ENCODE measurements at places on chromosomes 2 and 18.

DNA sequence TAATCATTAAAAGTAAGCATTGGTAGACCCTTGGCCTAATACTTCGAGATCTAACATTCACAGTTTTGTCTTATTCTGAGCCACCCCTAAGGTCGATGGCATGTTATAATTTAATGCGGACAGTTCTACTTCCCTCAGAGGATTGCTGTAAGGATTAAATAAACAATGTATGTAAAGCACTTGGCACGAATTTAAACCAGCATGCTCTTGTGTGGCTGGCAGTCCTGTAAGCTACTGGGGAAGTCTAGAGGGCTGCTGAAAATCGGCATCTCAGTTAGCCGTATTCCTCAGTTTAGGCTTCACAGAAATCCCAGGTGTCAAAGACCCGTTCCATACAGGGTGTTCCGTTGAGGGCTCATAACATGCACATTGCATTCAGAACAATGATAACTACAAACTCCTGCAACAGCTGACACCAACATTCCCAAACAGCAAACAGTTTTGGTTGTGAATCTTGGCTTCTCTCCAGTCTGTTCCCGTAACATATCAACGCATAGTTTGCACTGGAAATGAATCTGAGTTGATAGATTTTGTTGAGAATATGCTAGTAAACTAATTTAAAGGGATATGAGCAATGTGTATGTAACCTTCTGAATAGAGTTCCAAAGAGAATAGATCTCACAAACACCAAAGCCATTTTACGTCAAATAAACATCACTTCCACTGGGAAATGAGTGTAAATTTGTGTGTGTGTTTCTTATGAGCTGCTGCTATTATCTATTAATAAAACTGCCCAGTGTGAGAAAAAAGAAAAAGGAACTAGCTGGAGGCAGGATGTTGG lies 52.2 kb upstream of the ACKR3 start:
- no peak for DNase-seq

- peak; percentile 3 for DNase-seq
Observed at GRCh38 chr18:2471523-2471922, 99.8 kb downstream of the METTL4 start.

GRCh38 chr18:61471541-61471940 lies 138.3 kb downstream of the CDH20 start:
- no peak for DNase-seq

DNA sequence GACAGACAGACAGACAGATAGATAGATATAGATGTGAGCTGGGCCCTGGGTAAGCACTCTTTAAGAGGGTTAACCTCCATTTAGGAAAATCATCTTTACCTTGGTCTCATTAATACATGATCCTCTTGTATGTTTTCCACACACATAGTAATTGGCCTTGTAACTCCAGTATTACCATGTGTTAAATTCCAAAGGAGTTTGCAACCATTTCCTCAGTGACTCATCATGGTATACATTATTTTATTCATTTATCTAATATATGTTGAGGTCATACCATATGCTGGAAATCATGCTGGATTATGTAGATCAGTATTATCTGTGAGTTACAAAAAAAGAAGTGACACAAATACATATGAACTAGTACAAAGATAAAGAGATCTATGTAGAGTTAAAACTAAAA lies 504.3 kb downstream of the DCC start:
- no peak for DNase-seq

- DNase-seq: no peak
Observed at GRCh38 chr18:44737623-44738022, 56.9 kb downstream of the SETBP1 start.

GRCh38 chr2:53467467-53468180 lies 300.0 kb upstream of the CHAC2 start:
- no peak for DNase-seq

- no peak for DNase-seq
Observed at GRCh38 chr18:53605198-53605597, 619.3 kb downstream of the MBD2 start.

GRCh38 chr2:11343650-11344341 lies 640 bp downstream of the ROCK2 start:
- DNase-seq: peak; percentile 49

DNA sequence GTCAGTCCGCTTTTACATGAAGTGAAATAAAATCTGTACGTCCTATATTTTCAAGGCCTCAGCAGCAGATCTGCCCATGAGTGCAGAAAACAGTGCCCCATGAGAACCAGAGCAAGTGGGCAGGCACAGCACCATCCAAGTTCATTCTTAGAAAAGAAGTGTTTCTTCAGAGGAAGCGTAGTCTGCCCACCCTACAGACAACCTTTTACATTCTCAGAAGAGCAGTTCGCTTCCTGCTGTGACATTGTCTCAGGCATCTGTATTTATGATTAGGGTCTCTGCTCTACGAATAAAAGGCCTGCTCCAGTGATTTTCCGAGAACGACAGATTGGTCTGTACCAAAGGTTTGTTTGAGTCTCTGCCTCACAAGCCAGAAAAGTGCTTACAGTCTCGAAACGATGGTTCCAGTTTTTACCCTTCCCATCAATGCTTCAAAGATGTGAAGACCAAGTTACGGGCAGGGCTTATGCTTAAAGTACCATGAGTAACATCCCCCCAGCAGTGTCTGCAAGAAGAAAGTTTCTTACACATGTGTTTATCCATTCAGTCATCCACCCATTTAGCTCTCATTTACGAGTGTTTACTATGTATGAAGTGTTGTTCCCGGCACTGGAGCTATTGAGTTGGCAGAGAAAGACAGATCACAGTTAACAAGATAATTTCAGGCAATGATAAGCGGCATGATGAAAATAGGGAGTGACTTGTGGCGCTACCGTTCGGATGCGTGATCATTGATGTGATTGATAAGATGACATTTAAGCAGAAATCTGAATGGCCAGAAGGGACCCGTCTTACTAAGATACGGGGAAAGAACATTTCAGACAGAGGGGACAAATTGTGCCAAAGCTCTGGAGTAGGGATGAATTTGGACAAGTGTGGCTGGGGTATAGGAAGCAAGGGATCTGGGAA lies 31.4 kb upstream of the CTLA4 start:
- DNase-seq: no peak

DNA sequence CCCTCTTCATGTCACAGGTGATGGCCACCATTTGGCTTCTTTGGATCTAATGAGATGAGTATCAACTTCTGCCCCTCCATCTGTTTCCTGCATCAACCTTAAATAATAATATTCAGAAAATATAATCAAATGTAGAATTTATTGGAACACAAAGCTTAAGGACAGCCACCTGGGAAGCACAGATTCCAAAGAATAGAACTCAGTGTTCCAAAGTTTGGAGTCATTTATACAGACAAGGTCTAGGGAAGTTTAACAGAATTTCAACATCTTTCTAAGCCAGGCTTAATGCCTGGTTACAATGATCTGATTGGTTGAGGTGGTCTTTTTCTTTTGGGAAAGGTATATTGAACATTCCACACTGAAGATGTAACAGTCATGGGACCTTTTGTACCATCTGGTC lies 218.0 kb upstream of the PIEZO2 start:
- no peak for DNase-seq

- DNase-seq: no peak
Observed at GRCh38 chr2:176560296-176560695, 291.1 kb downstream of the MTX2 start.

DNA sequence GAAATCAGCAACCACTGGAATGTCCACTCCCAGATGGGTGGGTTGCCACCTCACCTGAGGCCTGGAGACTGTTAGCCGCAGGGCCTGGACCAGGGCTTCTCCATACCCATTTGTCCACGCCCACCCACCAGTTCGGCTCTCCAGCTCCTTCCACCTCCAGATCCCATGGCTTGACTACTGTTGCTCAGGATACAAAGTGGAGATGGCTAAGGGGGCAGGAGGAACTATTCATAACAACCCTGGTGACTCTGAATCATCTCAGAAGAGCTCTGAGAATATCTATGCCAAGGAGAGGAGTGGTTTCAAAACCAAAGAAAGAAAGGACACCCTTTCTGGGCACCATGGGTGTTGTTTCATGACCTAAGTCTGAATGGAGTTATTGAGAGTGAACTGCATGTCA lies 145.8 kb downstream of the LAMA3 start:
- DNase-seq: no peak

- peak; percentile 56 for DNase-seq
Observed at GRCh38 chr2:205868773-205869333, 186.6 kb downstream of the NRP2 start.

DNA sequence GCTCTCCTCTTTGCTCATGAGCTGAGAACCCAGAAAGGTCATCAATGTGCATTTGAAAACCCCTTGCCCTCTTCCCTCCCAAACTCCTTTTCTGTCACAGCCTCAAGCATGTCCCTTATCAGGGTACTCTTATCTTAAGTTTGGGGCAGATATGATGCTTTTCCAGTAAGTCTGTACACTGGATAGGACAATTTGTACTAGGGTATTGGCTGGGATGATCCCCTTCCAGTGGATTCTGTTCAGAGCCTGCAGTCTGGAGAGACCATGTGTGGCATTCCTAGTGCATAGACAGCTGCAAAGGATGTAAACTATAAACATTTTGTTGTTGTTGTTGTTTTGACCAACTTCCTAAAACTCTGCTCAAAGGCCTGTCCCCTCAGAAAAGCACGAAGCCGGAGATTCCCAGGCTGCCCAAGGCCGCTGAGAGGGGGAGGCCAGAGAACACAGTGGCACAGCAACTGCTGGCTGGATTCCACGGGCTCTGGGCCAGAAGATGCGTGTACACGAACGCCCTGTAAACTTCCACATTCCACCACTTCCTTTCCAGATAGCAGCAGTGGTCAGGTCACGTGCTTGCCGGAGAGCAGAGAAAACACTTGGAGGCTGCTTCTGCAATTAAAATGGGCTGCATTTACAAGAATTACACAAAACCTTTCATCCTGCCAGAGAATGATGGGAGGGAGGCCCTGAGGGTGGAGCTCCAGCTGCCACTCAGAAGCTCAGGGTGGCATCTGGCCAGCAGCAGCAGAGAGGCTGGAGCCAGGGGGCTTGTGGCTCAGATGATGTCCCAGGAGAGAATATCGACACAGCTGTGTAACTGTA lies 42.1 kb downstream of the BMP10 start:
- peak; percentile 66 for DNase-seq

GRCh38 chr2:238286551-238286950 lies 1.9 kb downstream of the PER2 start:
- peak; percentile 22 for DNase-seq

- DNase-seq: no peak
Observed at GRCh38 chr2:76625101-76625500, 897.1 kb downstream of the LRRTM4 start.

GRCh38 chr18:45792506-45793263 lies 32.8 kb upstream of the SIGLEC15 start:
- no peak for DNase-seq

- peak; percentile 60 for DNase-seq
Observed at GRCh38 chr2:10332402-10333246, 29.9 kb downstream of the HPCAL1 start.

DNA sequence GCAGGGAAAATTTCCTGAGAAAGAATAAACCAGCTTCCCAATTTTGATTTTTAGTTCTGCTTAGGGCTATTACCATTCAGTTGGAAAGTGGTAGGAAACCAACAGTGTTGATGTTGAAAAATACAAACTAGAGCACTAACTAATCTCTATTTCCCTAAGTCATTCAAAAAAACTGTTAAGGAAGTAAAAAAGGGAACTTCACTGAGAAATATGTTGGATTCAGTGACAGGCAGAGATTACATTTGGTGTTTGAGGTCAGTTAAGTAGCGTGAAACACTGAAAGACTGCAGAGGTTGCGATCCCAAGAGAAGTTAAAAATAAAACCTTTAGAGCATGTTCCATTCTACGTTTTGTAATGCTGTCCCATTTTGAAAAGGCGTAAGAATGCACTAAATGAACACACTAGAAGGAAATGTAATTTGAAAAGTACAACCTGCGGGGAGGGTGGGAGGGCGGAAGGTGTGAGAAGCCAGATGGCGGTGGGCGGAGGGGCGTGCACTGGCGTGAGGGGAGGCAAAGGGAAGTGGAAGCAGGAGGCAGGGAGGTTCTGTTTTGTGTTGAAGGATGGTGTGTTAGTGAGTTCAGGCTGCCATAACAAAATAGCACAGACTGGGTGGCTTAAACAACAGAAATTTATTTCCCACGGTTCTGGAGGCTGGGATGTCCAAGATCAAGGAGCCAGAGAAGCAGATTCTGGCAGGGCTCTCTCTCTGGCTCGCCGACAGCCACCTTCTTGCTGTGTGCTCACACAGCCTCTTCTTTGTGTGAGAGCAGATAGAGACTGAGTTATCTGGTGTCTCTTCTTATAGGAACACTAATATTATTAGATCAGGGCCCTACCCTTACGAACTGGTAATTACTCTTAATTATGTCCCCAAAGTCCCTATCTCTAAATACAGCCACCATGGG lies 94.3 kb upstream of the KCTD1 start:
- DNase-seq: no peak

- no peak for DNase-seq
Observed at GRCh38 chr18:51861046-51861445, 479.0 kb upstream of the DCC start.

DNA sequence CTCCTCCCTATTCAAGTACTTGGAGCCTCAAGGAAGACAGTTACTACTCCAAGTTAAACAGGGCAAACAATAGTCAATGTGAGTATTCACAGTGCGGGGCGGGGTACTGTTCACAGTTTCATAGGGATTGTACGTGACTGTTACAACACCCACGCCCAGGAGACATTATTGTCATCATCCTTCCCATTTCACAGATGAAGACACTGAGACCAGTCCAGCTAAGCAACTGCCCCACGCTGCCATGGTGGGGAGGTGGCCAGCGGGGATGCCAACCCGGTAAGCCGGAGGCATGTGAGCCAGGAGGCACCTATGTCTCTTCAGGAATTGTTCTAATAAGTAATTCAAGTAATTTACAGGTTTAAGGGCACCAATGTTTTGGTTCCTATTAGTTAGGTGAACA lies 982 bp downstream of the HJURP start:
- DNase-seq: no peak

DNA sequence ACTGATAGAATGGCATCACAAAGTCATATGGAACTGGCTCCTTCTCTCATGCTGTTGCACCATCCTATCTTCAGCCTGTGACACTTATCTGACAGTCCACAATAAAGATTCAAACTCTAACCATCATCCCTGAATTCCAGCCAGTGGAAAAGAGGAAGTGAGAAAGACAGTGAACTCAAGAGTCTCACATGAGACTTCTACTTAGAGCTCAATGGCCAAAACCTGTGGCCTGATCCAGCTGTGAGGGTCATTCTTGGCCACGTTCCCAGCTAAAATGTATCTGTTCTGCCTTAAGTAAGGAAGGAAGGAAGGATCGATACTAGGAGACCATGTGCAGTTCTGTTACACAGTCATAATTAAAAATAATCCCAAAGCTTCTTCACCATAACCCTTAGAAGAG lies 73.6 kb downstream of the RND3 start:
- no peak for DNase-seq

- no peak for DNase-seq
Observed at GRCh38 chr18:45519411-45520280, 95.6 kb upstream of the SLC14A2 start.

GRCh38 chr2:201174687-201175086 lies 8.3 kb upstream of the CASP10 start:
- DNase-seq: no peak
